ENCODE measurements at places on chromosomes 3 and 15. TPM values are rescaled to one million over a fixed set of nuclear protein-coding genes. Genes with fewer than 3 reads are reported as not detected.

GRCh38 chr15:31472636-31473384, 146.2 kb downstream of the KLF13 start:
- peak; percentile 31 for DNase-seq

LDHAL6B gene
- not detected for polyA plus RNA-seq

PIF1 gene
- 0.61 TPM for polyA plus RNA-seq

DNA sequence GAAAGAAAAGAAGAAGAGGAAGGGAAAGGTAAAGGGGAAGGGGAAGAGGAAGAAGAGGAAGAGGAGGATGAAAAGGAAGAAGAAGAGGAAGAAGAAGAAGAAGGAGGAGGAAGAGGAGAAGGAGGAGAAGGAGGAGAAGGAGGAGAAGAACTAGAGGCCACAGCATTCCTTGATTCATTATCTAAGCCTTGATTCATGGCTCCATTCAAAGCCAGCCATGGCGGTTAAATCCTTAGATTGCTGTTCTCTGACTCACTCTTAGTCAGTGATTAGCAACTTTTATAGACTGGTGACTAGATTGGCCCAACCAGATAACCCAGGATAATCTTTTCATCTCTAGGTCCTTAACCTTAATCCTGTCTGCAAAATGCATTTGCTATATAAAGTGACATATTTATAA, 47.6 kb downstream of the OSTN start:
- no peak for DNase-seq

AMIGO3 gene
- polyA plus RNA-seq, result 0.11 TPM

IGSF11 gene
- 0.02 TPM for polyA plus RNA-seq

GRCh38 chr3:16359331-16359730, 94.3 kb downstream of the OXNAD1 start:
- no peak for DNase-seq

DNA sequence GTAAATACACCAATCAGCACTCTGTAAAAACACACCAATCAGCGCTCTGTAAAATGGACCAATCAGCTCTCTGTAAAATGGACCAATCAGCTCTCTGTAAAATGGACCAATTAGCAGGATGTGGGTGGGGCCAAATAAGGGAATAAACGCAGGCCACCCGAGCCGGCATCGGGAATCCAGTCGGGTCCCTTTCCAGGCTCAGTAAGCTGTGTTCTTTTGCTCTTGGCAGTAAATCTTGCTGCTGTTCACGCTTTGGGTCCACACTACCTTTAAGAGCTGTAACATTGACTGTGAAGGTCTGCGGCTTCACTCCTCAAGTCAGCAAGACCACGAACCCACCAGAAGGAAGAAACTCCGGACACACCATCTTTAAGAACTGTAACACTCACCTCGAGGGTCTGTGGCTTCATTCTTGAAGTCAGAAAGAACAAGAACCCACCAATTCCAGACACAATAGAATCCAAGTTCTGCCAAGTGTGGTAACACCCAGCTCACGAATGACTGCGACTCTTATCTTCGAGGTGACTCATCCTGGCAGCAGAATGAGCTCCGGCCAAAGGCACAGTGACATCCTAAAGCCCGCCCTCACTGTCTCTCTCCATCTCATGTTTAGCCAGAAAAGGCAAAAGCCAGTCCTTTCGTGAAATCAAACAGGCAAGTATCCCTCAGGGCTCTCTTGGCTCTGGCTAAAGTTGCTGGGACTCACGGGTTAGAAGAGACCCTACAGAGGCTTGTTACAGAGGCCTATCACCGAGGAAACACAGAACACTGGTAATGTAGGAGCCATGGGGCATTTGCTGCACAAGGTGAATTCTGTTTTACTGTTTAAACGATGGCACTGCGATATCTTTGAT, 155.2 kb downstream of the FAM43A start:
- DNase-seq, result no peak

- no peak for DNase-seq
Measured at GRCh38 chr15:63232405-63232804, 43.0 kb downstream of the RAB8B start.

HTR3E gene
- polyA plus RNA-seq, result not detected

DNA sequence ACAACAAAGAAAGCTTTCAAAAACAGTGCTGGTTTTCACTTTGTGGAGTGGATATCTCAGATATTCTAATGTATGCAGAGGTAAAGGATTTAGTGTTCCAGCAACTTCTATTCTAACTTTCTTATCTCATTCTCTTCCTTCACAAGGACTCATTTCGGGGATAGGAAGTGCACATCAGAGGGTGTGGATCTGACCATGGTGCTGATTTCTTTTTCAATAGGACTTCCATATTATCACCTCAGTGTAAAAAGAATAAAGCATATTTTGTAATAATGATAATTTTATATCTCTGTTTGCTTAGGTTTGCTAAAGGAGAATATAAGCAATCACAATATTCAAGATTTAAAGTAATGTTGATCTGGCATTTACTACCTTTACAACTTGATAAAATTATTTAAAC, 12.5 kb upstream of the CADM2 start:
- no peak for DNase-seq

DNA sequence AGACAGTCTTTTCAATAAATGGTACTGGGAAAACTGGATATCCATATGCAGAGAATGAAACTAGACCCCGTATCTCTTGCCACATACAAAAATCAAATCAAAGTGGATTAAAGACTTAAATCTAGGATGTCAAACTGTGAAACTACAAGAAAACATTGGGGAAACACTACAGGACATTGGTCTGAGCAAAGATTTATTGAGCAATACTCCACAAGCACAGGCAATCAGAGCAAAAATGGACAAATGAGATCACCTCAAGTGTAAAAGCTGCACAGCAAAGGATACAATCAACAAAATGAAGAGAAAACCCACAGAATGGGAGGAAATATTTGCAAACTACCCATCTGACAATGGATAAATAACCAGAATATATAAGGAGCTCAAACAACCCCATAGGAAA, 38.4 kb upstream of the MBNL1 start:
- no peak for DNase-seq

- DNase-seq, result no peak
Measured at GRCh38 chr3:59446775-59447465, 397.1 kb upstream of the CFAP20DC start.

DNA sequence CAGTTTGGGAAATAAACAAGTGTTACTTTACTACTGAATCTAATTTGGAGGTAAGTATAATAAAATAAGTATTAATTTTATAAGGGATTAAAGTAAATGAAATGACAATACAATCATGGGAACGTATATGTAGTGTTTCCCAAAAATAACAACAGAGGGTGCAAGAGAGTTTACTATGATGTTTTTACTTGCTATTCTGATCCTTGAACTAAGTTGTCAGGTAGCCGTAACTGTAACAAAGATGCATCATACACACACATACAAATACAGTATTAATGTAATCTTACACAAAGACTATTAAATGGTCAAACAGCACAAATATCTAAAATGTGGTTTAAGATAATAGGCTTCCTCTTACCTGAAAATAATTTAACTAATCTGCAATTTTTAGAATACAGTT, 311.4 kb downstream of the TBC1D5 start:
- DNase-seq, result no peak

DNA sequence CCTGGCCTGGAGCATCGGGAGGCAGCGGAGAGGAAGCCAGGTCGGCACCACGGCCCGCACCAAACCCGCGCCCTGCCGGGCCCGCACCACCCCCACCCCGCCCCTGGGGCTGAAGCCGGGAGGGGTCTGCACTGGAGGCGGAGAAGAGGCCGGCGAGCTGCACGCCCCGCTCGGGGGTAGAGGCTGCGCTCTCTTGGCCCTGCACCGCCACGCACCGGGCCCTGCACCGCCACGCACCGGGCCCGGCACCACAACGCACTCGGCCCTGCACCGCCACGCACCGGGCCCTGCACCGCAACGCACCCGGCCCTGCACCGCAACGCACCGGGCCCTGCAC, 41.4 kb downstream of the MUC20 start:
- DNase-seq, result no peak

CASR gene
- polyA plus RNA-seq, result 0.29 TPM

LRRC15 gene
- 0.03 TPM for polyA plus RNA-seq

GRCh38 chr15:75140080-75140879, 61.4 kb upstream of the C15orf39 start:
- no peak for DNase-seq

GOLGA8Q gene
- polyA plus RNA-seq, result 0.68 TPM

GRCh38 chr3:119362010-119362409, 67.8 kb downstream of the ARHGAP31 start:
- DNase-seq, result no peak

SLC51B gene
- 0.33 TPM for polyA plus RNA-seq

FRMD4B gene
- 7.6 TPM for polyA plus RNA-seq

- no peak for DNase-seq
Measured at GRCh38 chr3:115713284-115713683, 90.0 kb downstream of the GAP43 start.

PLSCR5 gene
- not detected for polyA plus RNA-seq

ZNF280D gene
- 14.9 TPM for polyA plus RNA-seq

DNA sequence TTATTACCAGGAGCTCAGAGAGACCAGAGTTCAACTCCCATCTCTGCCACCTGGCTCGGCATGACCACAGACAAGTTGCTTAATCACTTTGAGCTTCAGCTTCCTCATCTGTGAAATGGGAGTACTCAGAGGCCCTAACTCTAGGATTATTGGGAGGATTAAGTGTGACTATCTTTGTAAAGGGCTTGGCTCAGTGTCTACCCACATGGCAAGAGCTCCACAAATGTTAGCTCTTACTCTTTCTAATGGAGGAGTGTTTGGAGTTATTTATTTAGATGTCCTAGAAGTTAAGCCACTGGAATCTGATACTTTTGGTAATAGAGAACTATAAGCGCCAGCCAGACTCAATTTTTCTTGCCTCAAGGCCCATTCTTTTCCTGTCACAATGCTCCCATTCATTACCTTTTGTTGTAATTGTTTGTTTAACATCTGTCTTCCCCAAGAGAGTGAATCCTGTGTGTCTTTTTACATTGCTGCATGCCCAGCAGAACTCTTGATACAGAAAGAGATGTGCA, 12.3 kb upstream of the LMCD1 start:
- no peak for DNase-seq

ZNF662 gene
- 2.2 TPM for polyA plus RNA-seq

AHSG gene
- 2,316 TPM for polyA plus RNA-seq

CYP8B1 gene
- polyA plus RNA-seq, result 229 TPM

DNA sequence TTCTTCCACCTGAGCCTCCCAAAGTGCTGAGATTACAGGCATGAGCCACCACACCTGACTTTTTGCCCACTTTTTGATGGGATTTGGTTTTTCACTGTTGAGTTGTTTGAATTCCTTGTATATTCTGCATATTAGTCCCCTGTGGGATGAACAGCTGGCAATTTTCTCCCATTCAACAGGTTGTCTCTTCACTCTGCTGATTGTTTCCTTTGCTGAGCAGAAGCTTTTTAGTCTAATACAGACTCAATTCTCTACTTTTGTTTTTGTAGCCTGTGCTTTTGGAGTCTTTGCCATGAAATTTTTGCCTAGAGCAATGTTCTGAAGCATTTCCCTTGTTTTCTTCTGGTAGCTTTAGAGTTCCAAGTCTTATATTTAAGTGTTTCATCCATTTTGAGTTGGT, 62.7 kb upstream of the MFGE8 start:
- no peak for DNase-seq

DNA sequence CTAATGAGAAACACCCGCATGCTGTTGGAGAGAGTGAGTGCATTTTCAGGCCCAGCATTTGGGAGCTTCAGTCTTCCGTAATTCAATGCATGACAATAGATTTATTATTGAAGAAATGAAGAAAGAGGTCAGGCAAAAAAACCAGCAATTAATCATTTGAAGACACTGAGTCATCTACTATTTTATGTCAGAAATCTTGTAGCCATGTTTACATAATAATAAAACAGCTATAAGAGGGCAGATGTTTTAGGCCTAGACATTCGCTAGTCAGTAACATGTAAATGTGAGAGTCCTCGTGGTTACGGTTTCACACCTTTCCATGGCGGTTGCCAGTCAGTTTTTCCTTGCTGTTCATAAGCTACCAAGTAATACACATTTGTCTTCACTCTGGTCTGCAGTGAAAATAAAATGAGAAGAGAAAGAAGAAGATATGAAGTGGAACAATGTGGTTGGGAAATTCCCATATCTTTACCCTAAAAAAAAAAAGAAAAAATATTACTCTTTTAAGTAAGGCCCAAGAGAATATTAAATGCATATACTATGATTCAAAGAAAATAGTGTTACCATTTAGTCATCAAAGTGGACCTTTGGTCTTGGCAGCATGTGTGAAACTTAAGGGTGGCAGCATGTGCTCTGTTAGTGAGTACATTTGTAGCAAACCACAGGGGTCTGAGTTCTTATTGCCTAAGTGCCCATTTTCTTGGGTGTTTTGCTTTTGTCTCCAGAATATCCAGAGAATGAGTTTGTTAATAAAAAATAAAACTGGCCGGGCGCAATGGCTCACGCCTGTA, 140.5 kb upstream of the TBL1XR1 start:
- no peak for DNase-seq

- no peak for DNase-seq
Measured at GRCh38 chr15:40232625-40233070, 6.2 kb upstream of the PAK6 start.

DNA sequence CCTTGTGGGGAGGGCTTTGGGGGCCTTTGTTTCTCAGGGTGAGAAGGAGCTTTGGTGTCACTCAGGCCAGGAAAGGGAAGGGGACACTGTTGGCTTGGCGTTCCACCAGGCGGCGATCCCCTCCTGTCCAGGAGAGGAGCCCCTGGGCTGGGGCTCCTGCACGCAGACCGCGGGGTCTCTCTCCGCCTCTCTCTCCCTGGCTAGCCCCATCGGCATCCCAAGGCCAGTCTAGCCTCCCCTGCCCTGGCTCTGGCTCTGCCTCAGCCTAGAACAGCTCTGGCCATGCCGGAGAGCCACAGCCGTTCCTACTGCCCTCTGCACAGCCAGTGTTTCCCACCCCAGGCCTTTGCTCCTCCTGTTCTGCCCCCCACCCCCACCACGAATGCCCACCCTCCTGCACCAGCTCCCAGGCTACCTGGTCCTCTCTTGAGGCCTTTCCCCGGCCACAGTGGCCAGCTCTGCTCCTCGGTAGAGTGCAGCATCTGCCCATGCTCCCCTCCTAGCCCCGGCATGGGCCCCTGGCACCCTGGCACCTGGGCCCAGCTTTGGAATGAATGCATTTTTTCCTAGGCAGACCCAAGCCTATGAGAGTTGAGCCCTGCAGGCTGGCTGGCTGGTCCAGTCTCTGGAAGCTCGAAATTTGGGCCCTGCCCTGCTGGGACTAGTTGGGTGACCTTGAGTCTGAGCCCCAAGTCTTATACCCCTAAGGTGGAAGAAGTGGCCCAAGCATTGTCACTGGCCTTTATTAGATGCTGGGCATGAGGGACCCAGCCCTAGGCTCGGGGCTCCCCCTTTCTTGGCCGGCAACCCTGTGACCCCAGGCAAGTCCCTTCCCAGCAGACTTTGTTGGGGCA, 2.4 kb downstream of the PLXNA1 start:
- DNase-seq, result no peak

DNA sequence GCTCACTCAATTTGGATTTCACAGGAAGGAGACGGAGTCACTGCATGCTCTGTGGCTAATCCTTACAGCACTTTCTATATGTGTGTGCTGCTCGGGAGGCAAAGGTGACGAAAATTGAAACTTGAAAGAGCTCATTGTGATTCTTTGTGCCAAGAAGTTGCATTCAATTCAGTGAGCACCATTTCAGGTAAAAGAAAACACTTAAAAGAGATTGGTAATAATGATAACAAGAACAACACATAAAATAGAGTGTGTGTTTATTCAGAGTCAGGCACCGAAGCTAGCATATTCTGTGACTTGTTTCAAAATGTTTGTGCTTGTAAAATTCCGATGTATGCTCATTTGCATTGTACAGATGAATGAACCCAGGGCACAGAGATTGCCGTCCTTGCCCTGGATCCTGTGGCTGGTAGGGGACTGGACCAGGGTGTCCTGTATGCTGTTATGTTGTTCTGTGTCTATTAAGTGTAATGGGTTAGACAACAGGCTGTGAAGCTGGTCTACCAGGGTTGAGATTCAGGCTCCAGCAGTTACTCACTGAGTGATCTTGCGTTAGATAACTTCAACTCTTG, 193.3 kb upstream of the PROK2 start:
- no peak for DNase-seq
